ENCODE measurements at places on chromosomes 4 and X.

- no peak for DNase-seq
Measured at GRCh38 chr4:57875829-57876392, 765.7 kb upstream of the IGFBP7 start.

GRCh38 chr4:86032476-86033022 is 327.3 kb downstream of the MAPK10 start:
- no peak for DNase-seq

GRCh38 chr4:185179488-185179887 is 24.3 kb downstream of the CFAP97 start:
- DNase-seq: no peak

DNA sequence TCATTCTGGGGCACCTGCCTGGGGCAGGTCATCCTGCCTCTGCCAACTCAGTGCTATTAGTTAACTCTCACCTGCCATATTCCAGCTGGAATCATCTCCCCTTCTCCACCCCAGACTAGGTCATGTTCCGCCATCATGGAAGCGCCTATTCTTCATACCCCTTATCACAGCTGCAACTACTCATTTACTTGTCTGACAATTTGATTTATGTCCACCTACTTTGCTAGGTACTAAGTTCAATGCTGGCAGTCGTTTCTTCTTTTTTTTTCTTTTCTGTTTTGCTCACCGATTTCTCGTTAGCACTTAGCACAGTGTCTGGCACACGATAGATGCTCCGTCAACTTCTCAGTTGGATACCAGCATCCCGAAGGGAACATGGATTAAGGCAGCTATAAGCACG is 1.1 kb upstream of the FMR1 start:
- no peak for DNase-seq

- DNase-seq: no peak
Measured at GRCh38 chr4:78056265-78057129, 626 bp upstream of the FRAS1 start.

DNA sequence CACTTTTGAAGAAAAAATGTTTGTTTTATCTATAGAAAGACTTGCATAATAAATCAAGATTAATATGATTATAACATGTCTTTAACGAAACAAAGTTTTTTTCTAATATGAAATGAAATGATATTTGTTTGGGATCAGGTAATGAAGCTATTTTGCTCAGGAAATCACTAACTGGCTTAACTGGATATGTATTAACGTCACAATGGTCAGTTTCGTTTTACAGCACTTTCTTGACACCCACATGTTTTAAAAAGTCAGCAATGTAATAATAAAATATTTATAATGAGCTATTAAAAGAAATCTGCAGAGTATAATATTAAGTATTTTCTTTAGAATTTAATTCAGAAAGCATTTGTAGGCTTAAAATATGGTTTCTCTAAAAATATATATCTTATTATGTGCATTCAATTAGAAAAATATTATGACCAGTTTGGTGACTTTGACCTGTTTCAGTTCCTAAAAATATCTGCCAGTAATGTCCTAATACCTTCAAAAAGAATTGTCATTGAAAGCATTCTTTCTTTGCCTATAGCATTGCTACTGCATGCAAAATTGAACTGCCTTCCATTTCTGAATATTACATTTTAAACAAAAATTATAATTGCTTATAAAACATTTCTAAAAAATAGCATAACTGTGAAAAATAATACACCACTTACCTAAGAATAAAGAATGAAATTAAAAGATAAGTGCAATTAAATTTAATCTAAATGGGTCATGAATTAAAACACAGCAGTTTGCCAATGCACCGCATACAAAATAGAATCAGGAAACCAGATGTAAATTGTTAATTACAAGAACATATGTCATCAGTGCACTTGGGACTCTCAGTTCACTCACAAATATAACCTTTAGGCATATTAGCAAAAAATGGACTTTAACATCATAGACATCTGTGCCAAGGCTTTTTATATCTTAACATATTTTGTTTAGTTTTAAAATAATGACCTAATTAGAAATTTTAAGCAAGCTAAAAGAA is 31.6 kb downstream of the TIGD2 start:
- DNase-seq: no peak

DNA sequence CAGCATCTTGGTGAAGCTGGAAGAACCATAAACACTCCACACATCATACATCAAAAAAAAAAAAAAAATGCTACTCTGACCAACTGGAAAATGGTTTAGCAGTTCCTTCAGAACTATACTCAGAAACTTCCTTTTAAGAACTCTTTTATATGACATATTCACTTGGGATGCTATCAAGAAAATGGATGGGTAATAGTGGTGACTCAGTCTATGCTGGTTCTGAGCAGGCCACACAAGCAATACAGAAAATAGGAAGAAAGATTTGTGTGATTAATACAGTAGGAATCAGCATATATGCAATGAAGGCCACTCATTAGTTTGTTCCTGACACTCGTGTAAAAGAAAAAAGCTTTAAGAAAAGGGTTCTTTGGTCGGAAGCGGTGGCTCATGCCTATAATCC is 123.5 kb upstream of the FAT4 start:
- DNase-seq: no peak

GRCh38 chr4:173420324-173420752 is 21.4 kb upstream of the SCRG1 start:
- no peak for DNase-seq

- no peak for DNase-seq
Measured at GRCh38 chrX:71106427-71106826, at the start of gene CXorf65. TSS of gene CXorf65 (minus strand) at chrX:71106740. CDS start at chrX:71106556, 184 bp downstream.

- no peak for DNase-seq
Measured at GRCh38 chr4:139278912-139279759, 889 bp downstream of the MGARP start.

GRCh38 chr4:108834835-108835384 is 72.1 kb upstream of the ETNPPL start:
- DNase-seq: no peak

DNA sequence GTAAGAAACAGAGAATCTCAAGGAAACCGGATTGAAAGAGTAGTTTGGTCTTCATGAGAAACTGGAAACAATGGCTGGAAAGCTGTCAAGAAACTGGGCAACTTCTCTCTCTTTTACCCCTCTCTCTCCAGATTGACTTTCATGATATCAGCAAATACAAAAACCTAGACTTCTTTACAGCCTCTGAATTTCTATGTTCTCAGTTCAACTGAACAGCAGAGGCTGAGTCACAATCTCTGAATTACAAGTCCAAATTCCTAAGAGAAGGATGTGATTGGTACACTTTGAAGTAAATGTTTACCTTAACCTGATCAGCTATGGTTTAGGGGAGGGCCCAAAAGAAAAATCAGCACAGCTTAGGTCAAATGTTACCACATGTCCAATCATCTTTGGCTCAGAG is 974.9 kb downstream of the RPA4 start:
- DNase-seq: no peak

- DNase-seq: no peak
Measured at GRCh38 chr4:146033149-146033548, 94.5 kb upstream of the ZNF827 start.

DNA sequence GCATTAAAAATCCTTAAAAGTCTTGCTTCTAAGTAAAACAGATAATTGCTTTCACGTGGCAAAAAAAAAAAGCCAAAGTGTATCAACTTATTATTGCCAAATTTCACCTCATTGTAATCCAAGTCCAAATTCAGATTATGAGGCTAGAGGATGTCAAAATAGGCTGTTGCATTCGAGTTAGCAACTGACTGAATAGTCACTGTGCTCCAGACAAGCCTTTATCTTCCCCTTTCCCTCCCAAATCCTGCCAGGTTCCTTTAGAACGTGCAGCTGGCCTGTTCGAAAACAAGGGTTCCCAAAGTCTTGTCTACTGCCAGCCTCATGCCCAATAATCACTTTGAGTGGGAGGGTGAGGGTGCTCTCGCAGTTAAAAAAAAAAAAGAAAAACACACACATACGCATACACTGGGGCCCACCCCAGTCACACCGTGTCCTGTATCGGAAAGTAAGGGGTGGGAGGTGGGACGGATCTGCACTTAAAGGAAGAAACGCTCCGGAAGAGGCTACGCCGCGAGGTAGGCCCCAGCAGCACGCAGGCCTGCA is 603 bp downstream of the MAD2L1 start:
- no peak for DNase-seq

- no peak for DNase-seq
Measured at GRCh38 chrX:154595559-154596249, 10.8 kb downstream of the CTAG1A start.

- DNase-seq: no peak
Measured at GRCh38 chrX:46278572-46278971, 266.6 kb downstream of the ZNF674 start.

- DNase-seq: no peak
Measured at GRCh38 chr4:17511051-17511450, 839 bp downstream of the QDPR start.

- no peak for DNase-seq
Measured at GRCh38 chrX:63657821-63658220, 127.2 kb downstream of the ARHGEF9 start.

GRCh38 chr4:83631066-83631465 is 95.2 kb downstream of the GPAT3 start:
- no peak for DNase-seq

- DNase-seq: no peak
Measured at GRCh38 chr4:165476214-165477098, 97.6 kb downstream of the CPE start.

DNA sequence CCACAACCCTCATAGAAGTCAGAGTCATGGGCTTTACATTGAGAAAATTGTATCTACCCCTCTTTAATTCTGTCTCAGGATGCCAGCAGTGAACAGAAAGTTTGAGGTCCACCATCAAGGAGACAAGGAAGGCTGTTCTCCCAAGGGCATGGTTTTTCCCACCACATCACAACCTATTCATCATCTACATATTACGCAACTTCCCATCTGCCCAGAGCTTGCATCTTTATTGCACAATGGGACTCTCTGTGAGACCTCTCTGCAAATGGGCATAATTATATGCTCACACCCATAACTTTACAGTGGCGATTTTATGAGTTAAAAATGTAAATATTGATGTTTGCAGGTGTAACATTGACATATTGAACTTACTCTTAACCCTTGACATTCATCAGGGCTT is 38.9 kb downstream of the PAGE2 start:
- no peak for DNase-seq

- no peak for DNase-seq
Measured at GRCh38 chr4:123255971-123256370, 140.6 kb upstream of the SPRY1 start.

- DNase-seq: no peak
Measured at GRCh38 chr4:8688041-8688907, 95.7 kb downstream of the CPZ start.

Measured in activated effector memory CD4-positive, alpha-beta T cell treated with Interleukin-2 at 50 U/mL for 16 hours (primary cell).